Mesenchymal stem cell (in vitro differentiated cells and primary cell): ENCODE measurements at places on chromosomes 3 and 15.

GRCh38 chr3:108091498-108092250 lies 843 bp upstream of the CD47 start:
- peaks cover 2% of the 10 kb centered on the region for H3K36me3 ChIP-seq
- no peak for DNase-seq
- no peaks in the 10 kb centered on the region for H3K27me3 ChIP-seq
- H3K4me1 ChIP-seq: peaks cover 5% of the 10 kb centered on the region
- H3K27ac ChIP-seq: no peak overlapping the region

- no peak overlapping the region for H3K4me3 ChIP-seq
- H3K36me3 ChIP-seq: peaks cover 17% of the 10 kb centered on the region
- peak; percentile 58 for DNase-seq
- H3K27ac ChIP-seq: no peak overlapping the region
- no peaks in the 10 kb centered on the region for H3K27me3 ChIP-seq
Observed at GRCh38 chr3:129289201-129289921, 10.7 kb downstream of the HMCES start.

DNA sequence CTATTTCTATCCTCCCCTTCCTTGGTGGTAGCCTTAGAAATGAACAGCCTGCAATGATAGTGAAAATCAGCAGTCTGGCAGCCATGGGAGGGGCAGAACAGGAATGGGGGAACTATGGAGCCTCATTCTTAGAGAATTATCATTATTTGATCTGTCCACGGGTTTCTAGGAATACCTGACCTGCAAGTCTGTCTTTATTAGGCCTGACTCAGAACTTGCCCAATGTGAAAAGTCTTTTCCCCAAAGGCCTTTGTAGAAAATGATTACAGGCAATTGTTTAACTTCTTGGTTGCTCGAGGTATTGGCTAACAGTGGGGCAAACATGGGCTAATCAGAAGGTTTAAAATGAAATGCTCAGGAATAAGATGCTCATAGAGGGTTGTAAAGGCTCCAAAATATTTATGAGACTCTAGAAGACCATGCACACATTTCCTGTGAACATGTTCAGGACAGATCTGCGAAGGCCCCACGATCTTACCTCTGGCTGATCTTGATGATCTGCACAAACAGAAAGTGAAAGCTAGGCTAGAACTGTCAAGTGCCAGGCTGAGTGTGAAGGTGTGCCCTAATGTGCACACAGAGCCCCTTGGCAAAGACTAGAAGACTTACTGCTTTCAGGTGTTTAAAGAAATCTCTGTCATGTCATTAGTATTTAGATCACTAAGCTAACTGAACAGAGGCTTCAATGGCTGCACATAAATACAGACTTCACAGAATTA lies 39.6 kb upstream of the LAMP3 start:
- H3K36me3 ChIP-seq: no peaks in the 10 kb centered on the region
- no peaks in the 10 kb centered on the region for H3K4me1 ChIP-seq
- no peak overlapping the region for H3K4me3 ChIP-seq
- DNase-seq: no peak
- no peaks in the 10 kb centered on the region for H3K27me3 ChIP-seq

GRCh38 chr3:30918761-30919160 lies 24.3 kb upstream of the GADL1 start:
- no peaks in the 10 kb centered on the region for H3K27me3 ChIP-seq
- H3K4me1 ChIP-seq: no peaks in the 10 kb centered on the region
- no peak for DNase-seq
- H3K27ac ChIP-seq: no peak overlapping the region
- no peaks in the 10 kb centered on the region for H3K36me3 ChIP-seq

- peak; percentile 75 for DNase-seq
- peak overlapping the region; percentile 57 for H3K27ac ChIP-seq
- peaks cover 25% of the 10 kb centered on the region for H3K36me3 ChIP-seq
Observed at GRCh38 chr15:65132878-65133547, 595 bp downstream of the PDCD7 start.

GRCh38 chr15:75577401-75578172 lies 1.5 kb downstream of the PTPN9 start:
- H3K27me3 ChIP-seq: no peaks in the 10 kb centered on the region
- peak; percentile 39 for DNase-seq
- H3K36me3 ChIP-seq: peaks cover 9% of the 10 kb centered on the region
- peak overlapping the region; percentile 96 for H3K4me3 ChIP-seq

DNA sequence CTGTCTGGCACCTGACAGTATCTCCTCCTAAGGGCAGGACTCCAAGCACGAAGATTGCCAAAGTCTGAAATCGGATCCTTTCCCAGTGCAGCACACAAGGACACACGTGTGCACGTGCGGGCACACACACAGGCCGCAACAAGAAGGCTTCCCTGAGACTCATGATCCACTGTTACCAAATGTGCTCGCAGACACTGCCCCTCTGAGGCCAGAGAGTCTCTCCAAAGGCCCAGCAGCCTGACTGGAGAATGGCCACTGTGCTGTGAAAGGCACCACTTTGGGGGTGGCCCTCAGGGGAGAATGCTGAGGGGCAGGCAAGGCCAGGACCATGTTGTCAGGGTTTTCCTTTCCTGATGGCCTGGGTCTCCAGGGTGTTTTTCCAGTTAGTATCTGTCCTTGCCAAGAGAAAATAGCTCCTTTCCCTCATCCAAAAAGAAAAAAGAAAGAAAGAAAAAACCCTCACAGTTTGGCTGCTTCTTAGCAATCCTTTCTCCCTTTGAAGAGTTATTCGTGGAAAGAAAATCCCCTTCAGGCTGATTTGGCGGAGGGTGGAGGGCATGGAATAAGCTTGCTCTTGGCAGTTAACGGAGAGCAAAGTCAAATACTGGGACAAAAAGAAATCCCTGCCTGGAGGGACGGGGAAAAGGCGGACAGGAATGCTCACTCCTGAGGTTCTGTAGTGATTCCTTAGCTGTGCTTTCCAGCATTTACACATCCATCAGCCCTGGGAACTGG lies 112.2 kb upstream of the ETV5 start:
- peaks cover 10% of the 10 kb centered on the region for H3K27me3 ChIP-seq
- no peak for DNase-seq
- no peak overlapping the region for H3K27ac ChIP-seq

- H3K27ac ChIP-seq: no peak overlapping the region
- no peaks in the 10 kb centered on the region for H3K27me3 ChIP-seq
- no peaks in the 10 kb centered on the region for H3K4me1 ChIP-seq
- no peak overlapping the region for H3K4me3 ChIP-seq
Observed at GRCh38 chr3:8712908-8713255, 20.7 kb upstream of the CAV3 start.

DNA sequence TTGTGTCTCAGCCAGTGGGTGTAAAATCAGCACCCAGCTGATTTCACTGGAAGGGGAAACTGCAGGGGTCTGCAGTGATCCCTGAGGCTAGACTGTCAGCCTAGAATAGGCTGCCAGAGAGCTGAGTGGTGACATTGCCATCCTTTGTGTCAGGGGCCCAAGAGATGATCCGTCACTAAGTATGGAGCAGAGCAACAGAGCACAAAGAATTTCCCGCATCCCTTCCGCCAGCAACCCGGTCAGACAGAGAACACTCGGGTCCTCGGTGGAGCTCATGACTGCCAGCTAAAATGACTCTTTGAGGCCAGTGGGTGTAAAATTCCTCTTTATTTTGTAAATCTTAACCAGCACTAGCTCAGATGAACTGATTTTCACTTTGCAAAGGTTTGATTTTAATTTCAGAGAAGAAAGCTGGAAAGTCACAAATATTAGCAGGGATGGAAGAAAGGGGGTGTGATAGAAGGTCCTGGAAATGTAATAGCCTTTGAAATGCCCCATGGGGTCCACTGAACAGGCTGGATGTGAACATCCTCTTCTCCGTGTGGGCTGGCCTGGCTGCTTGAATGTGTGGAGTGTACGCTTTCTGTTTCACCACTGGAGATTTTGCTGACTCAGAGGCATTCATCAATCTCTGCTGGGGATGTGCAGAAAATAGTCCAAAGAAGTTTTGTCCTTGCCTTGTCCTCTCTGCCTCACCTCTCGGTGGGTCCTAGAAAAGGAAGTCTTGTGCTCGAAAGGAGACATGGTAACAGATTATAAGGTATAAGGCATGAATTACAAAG lies 138.8 kb downstream of the SV2B start:
- H3K4me3 ChIP-seq: no peak overlapping the region
- no peaks in the 10 kb centered on the region for H3K36me3 ChIP-seq
- H3K27me3 ChIP-seq: no peaks in the 10 kb centered on the region
- H3K27ac ChIP-seq: no peak overlapping the region
- no peak for DNase-seq
- H3K4me1 ChIP-seq: no peaks in the 10 kb centered on the region

DNA sequence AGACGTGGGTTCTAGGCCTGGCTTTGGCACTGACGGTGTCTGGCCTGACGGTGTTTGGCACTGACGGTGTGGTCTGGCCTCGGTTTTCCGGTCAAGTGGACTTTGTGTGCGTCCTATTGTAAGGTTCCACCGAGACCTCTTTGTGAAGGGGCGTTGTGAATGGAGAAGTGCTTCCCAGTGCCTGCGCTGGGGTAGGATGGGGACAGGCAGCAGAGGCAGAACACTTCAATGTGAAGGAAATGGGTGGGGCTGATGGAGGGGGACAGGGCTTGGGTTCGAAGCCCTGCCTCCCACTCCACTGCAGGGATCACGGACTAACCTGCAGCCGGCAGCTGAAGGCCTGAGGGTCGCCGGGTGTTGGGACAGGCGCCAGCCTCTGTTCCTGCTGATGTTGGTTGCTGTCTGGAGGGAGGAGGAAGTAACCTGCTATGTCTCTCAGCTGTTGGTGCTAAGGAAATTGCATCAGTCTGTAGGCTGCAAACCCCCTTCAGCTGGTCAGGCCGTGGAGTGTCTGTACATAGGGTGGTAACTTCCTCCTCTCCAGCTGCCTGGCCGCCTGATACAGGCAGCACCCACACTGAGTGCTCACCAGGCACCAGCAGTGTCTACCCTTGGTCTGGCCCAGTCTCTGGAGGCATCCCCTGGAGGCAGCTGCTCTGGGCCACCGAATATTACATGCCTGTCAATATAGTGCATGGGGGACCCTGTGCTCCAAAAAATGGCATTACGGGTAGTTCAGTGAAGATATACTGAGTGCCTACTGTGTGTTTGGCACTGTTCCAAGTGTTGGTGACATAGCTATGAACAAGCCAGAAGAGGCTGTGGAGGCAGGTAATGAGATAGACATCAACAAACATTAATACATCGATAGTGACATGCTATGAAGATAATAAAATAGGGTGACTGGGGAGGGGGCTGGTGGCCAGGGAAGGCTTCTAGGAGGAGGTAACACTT lies 1.1 kb downstream of the TM6SF1 start:
- H3K27me3 ChIP-seq: peaks cover 46% of the 10 kb centered on the region
- peaks cover 3% of the 10 kb centered on the region for H3K36me3 ChIP-seq
- H3K4me1 ChIP-seq: peaks cover 22% of the 10 kb centered on the region
- peak; percentile 55 for DNase-seq
- H3K4me3 ChIP-seq: no peak overlapping the region

DNA sequence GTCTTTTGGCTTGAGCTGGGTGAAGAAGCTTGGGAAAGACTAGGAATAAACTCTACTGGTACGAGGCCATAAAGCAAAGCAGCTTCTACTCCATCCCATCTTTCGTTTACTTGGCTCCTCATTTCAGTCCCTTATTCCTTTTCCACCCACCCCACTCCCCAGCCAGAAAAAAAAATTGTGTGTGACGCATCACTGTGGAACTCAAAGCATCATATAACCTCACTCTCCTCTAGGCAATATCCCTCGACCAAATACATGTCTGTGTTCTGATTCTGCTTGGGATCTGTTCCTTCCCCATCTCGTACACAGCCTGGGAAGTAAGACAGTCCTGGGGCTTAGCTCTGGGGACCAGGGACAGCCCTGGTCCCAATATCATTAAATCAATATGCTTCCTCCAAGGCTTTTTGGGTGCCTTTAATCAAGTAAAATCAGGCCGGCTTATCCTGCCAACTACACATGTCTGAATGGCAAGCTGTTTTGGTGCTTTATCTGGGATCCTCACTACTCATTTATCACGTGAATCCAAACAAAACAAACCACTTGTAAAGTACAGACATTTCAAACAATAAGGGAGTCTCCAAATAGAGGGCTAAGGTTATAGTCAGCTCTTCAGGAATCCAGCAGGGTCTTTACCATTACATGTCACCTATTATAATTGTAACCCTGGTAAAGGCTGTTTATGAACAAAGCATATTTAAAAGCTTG lies 74.9 kb upstream of the ZBED2 start:
- H3K4me1 ChIP-seq: peaks cover 7% of the 10 kb centered on the region
- DNase-seq: peak; percentile 70
- H3K27ac ChIP-seq: peak overlapping the region; percentile 89
- no peak overlapping the region for H3K4me3 ChIP-seq
- H3K27me3 ChIP-seq: no peaks in the 10 kb centered on the region
- H3K36me3 ChIP-seq: no peaks in the 10 kb centered on the region

- peak overlapping the region; percentile 95 for H3K4me3 ChIP-seq
- peaks cover 30% of the 10 kb centered on the region for H3K36me3 ChIP-seq
- H3K27me3 ChIP-seq: no peaks in the 10 kb centered on the region
Observed at GRCh38 chr3:52707585-52707984, 1.7 kb downstream of the SPCS1 start.

GRCh38 chr15:81050805-81051204 lies 50.1 kb downstream of the TLNRD1 start:
- H3K4me1 ChIP-seq: no peaks in the 10 kb centered on the region
- no peaks in the 10 kb centered on the region for H3K27me3 ChIP-seq
- H3K36me3 ChIP-seq: no peaks in the 10 kb centered on the region

DNA sequence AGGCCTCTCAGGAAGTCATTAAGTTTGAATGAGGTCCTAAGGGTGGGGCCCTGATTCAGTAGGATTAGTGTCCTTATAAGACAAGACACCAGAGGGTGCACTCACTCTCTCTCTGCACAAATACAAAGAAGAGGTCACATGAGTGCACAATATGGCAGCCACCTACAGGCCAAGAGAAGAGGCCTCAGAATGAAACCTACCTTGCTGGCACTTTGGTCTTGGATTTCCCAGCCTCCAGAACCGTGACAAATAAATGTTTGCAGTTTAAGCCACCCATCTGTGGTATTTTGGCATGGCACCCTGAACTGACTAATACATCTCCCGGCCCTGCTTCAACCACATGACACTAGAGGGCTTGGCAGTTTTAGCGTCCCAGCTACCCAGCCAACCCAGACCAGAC lies 73.9 kb upstream of the CHRNB4 start:
- peaks cover 2% of the 10 kb centered on the region for H3K27me3 ChIP-seq
- H3K27ac ChIP-seq: no peak overlapping the region
- no peaks in the 10 kb centered on the region for H3K4me1 ChIP-seq

GRCh38 chr3:101244212-101244575 lies 76.2 kb downstream of the IMPG2 start:
- no peaks in the 10 kb centered on the region for H3K36me3 ChIP-seq
- no peak overlapping the region for H3K4me3 ChIP-seq
- H3K4me1 ChIP-seq: no peaks in the 10 kb centered on the region

GRCh38 chr3:189966843-189967242 lies 153.9 kb downstream of the P3H2 start:
- H3K27me3 ChIP-seq: no peaks in the 10 kb centered on the region
- H3K4me1 ChIP-seq: peaks cover 2% of the 10 kb centered on the region
- H3K4me3 ChIP-seq: no peak overlapping the region
- H3K27ac ChIP-seq: no peak overlapping the region
- no peak for DNase-seq

GRCh38 chr3:39064646-39065045 lies 12.8 kb downstream of the WDR48 start:
- DNase-seq: no peak
- H3K36me3 ChIP-seq: peaks cover 40% of the 10 kb centered on the region
- peak overlapping the region; percentile 99 for H3K27ac ChIP-seq
